Stimulated activated CD8-positive, alpha-beta memory T cell treated with anti-CD3 and anti-CD28 coated beads, Interleukin-7, amount 100 ng/mL, for 1 hour (primary cell): ENCODE measurements at places on chromosomes 7 and 10.

DNA sequence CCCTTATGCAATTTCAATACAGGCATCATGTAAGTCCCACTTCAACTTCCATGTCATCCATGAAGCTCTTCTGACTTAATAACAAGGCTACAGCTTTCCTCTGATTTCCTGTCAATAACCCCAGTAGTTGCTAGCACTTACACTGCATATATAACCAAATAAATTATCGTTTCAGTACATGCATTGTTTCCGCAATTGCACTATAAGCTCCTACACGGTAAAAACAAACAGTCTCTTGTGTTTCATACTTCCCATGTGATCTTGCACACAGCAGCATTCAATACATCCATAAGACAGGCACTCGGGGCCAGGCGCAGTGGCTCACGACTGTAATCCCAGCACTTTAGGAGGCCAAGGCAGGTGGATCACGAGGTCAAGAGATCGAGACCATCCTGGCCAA lies 41.4 kb downstream of the FBXW4 start:
- no peak for DNase-seq

DNA sequence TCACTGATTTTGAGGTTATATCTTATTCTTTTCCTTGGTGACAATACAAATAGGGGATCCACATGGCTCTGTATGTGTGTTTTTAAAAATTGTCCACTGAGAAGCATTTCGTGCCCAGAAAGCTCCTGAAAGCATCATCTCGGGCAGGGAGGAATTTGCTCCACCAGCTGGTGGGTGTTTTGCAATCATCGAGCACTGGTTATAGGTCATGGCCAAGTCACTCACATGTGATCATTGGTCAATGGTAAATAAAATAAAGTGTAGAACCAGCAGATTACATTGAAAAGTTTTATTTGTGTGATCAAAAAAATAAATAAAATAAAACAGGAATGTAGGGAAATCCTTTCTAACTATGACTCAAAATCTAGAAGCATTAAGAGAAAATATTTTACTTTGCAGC lies 23.0 kb upstream of the SNX13 start:
- no peak for DNase-seq

DNA sequence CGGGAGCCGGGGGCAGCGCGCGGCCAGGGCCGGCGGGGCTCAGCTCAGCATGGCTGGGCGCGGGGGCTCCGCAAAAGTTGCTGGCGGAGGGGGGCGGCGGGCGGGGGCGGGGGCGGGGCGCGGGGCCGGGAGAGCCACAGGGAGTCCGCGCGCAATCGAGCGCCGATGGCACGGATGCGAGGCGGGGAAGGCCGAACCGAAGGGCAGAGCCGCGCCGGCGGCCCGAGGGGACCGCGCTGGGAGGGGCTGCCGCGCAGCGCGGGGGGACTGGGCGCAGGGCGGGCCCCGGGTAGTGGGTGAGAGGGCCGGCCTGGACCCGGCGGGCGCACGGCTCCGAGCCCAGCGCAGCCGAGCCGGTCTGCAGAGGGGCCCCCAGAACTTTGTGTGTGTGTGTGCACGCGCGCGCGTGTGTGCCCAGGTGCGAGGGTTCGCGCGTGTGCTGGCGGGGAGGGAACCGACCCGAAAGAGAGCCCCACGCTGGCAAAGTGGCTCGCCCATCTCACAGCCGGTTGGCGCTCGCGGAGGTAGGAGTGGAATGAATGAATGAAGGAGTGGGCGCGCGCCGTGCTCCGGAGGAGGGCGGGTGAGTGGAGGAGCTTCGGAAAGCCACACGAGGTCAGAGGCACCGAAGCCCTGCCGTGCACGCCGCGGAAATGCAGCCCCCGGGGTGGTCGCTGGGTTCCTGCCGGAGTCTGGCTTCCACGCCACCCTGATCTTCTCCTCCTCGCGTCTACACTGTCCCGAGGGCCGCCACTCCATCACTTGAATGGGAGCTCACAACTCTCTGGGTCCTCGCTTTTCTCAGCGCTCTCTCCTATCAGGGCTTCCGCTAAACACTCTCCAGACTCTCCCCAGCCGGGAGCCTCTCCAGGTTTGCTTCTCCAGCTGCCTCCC lies at the start of gene HIPK2:
HIPK2 (minus strand) TSS at position 51 of the 894 bp plus-strand sequence. CDS start 375 bp downstream, outside the sequence.
- DNase-seq = peak; percentile 46

DNA sequence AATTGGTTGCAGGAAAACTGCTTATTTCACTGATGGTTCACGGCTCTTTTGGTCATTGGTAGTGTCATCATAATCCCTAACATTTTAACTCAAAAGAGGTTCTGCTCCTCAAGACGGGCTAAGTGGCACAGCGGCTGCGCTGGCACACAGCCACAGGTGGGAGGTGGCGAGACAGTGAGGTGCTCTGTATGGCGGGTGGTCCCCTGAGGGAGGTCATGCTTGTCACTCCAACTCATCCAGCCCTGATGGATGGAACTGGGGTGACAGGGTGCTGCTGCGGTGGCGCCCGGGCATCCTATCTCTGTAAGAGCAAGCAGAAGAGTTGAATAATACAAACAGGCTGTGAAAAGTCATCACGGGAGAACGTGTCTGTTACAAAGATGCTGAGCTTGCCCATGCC lies 370.2 kb downstream of the SFMBT2 start:
- no peak for DNase-seq

GRCh38 chr10:9188022-9188810 lies 1133.7 kb downstream of the GATA3 start:
- DNase-seq = no peak

DNA sequence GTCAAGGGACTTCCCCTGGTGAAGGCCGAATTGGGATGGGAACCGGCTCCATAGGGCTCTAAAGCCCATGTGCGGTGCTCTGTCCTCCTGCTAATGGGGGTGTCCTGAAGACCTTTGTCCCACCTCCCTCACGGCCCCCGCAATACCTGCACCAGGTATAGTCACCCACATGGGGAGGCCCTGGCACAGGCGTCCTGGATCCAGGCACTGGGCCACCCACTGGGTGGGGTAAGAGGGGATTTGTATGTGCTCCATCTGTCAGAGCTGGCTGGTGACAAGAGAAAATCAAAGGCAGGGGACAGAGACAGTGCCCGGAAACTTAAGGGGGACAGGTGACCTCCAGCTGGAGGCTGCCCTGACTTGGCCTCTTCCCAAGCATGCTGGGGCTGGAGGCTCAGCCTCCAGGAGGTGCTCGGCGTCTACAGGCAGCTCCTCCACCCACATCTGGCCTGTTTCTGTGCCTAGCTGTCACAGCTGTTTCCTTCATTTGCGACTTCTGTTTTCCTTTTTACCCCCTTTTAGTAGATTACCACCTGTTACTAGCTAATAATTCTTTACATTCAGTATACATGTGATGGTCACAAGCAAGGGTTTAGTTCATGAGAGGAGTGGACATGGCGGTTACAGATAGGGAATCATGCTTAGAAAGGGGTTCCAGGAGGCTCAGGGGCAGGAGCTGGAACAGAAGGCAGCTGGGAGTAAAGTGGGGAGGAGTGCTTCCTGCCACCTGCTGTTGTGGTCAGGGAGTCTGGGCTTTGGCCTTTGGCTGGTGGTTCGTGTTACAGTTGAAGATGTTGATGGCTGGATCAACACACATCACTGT lies 2.3 kb upstream of the CUZD1 start:
- DNase-seq = no peak

- DNase-seq = no peak
Observed at GRCh38 chr7:127525866-127526480, 59.4 kb downstream of the GCC1 start.

- no peak for DNase-seq
Observed at GRCh38 chr7:67773081-67773480, 776.4 kb downstream of the TYW1 start.

GRCh38 chr7:103833401-103833800 lies 156.1 kb downstream of the RELN start:
- no peak for DNase-seq

DNA sequence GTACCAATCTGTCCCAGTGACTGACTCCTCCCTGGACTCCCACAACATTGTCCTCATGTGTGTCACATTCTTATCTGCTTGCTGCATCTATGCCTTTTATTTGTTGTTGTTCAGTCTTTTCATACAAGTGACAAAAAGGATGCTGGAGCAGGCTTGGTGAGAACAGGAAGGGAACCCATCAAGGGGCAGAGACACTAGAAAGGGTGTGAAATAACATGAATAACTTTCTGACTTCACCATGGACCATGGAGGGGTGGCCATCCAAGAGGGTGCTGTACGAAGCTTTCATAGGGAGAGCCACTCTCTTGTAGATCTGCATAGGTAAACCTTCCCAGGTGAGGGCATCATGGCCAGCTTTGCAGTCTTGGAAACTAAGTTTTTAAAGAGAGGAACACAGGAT lies 14.5 kb downstream of the GIMAP8 start:
- DNase-seq = no peak

- DNase-seq = no peak
Observed at GRCh38 chr7:55567571-55567970, 4.7 kb downstream of the VOPP1 start.

DNA sequence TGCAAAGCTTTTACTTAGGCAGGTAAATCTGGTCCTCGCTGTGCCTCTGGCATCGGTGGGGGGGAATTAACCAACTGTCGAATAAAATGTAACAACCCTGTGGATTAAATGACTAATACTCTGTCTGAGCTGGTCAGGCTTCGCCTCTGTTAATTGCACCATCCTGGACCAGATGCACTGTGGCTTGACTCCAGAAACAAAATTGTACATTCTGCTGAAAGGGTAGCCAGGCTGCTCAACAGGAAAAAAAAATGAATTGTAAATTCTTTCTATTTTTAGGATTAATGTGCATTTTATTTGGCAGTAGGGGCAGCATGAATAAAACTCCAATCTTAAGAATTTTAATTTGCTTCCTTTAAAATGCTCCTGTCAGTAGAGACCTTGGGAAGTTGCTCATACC lies 389.4 kb downstream of the SORCS1 start:
- DNase-seq = no peak
